Activated naive CD8-positive, alpha-beta T cell treated with anti-CD3 and anti-CD28 coated beads for 36 hours (primary cell): ENCODE measurements at places on chromosomes 1 and 21. TPM values are rescaled to one million over a fixed set of nuclear protein-coding genes. Genes with fewer than 3 reads are reported as not detected.

The AMY1C gene
- not detected for total RNA-seq

The C4BPB gene
- total RNA-seq: 1.2 TPM

The ANGPTL1 gene
- total RNA-seq: not detected

The S100A2 gene
- not detected for total RNA-seq

The SELENBP1 gene
- not detected for total RNA-seq

The CR1L gene
- total RNA-seq: not detected

The CTH gene
- 13.9 TPM for total RNA-seq

The KISS1 gene
- not detected for total RNA-seq

The LAD1 gene
- total RNA-seq: not detected

The CORT gene
- total RNA-seq: not detected

The UMODL1 gene
- not detected for total RNA-seq

The RNF187 gene
- 125 TPM for total RNA-seq

The KIRREL1 gene
- total RNA-seq: 0.10 TPM

The RNU1-4 gene
- 874 TPM for total RNA-seq

The SLC5A9 gene
- total RNA-seq: not detected

The CCDC181 gene
- 0.52 TPM for total RNA-seq

The TTC34 gene
- 0.58 TPM for total RNA-seq

The SLC45A1 gene
- 0.12 TPM for total RNA-seq
